ENCODE measurements at places on chromosomes 16 and 17.

DNA sequence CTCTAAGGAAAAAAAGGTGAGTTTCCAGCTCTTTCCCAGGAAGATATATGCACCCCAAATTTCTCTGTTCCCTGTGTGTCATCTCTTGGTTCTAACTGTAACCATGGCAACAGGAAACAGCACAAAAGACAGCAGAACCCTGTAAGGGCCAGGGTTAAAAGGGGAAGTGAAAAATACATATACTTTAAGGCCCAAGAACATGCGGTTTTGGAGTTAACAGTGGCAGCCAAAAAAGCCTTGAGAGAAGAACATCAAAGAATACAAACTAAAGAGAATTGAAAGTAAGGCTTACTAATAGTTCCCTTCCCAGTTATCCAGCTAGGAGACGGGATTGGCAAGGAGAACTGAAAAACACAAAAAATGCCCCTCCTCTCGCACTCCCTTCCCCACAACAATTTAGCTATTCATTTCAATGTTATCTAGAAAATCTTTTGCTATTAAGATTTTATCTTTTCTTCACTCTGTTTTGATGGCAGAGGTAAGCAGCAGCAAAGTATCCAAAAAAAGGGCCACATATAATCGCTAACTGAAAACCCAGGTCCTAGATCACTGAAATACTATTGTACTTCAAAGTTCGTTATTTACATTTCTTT lies 1.5 kb downstream of the SPOP start:
- DNase-seq: peak; percentile 68

- no peak for DNase-seq
These were observed 409.9 kb upstream of the ZFHX3 start for GRCh38 chr16:73457851-73458250.

DNA sequence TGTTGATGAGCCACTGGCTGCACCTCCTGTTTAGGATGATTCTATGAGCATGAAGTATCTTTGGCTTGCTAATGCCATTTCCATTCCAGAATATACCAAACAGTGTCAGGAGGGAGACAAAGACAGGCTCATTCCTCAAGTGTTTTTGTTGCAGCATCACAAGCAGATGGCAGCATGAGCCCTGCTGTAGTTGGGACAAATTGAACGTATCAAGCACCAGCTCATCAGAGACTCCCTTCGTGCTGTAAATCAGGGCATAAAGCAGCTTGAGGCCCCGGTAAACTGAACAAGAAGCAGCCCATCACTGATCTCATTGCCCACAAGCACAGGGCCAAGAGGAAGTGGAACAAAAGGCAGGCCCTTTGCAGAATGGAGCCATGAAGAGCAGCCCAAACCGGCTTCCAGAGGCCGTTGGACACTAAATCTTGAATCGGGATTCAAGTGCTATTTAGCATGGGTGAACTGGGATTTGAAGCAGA lies 45.9 kb upstream of the HS3ST3A1 start:
- DNase-seq: peak; percentile 19

DNA sequence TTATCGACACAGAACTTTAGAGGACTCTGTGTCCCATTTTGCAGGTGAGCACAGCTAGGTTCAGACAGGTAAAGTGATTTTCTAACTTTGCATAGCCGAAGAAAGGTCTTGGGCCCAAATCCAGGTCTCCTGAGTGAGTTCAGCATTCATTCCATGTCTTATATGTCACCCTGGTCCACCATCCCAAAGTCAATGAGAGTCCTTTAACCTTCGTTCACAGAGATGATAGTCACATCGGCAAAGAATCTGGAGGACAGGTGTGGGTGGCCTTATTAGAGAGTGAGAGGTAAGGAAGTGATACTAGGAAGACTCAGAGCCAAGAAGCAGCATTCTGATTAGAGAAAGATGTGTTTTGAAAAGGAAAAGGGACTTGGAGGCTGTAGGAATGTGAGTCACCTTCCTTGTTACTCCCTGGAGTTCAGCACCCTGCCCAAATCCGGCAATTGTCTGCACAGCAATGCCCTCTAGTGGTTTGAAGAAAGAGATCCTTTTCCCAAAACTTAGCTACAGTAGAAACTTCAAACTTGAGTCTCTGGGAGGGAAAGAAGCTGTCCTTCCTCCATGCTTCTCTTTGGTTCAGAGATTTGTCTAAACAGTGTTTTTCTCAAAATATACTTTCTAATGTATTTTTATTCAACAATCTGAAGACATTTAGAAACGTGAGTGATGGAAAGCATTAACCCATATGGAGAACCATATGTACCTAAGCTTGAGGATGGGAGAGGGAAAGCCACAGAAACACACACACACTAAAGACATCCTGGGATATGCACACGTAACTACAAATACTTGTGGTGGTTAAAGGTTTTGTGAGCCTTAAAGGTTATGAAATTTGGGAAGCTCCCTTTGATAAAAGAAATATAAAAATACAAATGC lies 96.4 kb upstream of the SHISA6 start:
- DNase-seq: peak; percentile 45

GRCh38 chr16:63655846-63656245 lies 1466.0 kb downstream of the CDH11 start:
- DNase-seq: no peak

- no peak for DNase-seq
These were observed 215.4 kb upstream of the AXIN2 start for GRCh38 chr17:65776890-65777289.

GRCh38 chr17:82859431-82860403 lies 19.9 kb upstream of the ZNF750 start:
- no peak for DNase-seq

DNA sequence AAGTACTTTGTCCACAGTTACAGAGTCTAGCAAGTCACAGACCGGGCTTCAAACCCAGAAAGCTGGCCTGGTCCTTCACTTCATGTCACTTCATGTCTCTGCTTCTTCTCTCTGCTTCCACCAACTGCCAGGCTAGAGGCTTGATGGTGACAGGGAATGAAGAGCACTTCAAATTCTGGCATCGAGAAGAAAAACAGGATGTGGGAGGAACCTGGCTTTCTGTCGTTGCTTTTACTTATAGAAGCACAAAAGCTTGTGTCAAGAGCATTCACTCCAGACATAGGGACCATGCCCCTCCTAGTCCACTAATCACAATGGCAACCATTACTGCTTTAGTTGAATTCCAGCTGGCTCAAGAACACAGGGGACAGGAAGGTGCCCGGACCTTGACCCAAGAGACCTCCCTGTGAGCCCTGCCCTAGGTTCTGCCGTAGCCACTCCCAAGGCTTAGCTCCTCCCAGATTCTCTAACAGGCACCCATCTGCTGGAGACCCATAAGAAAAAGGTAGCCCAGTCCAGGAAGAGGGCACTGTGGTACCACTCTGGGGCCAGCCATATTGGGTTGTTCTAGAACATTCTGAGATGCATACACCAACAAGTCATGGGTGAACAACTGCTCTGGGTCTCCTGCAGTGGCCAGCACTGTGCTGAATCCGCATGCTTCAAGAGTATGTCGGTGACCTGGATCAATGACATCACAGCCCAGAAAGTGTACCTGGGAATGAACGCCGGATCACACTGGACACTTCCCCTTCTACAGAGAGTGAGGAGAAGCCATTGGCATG lies 181.8 kb downstream of the C16orf95 start:
- no peak for DNase-seq

- DNase-seq: no peak
These were observed 7.1 kb downstream of the ACE start for GRCh38 chr17:63483655-63484575.

DNA sequence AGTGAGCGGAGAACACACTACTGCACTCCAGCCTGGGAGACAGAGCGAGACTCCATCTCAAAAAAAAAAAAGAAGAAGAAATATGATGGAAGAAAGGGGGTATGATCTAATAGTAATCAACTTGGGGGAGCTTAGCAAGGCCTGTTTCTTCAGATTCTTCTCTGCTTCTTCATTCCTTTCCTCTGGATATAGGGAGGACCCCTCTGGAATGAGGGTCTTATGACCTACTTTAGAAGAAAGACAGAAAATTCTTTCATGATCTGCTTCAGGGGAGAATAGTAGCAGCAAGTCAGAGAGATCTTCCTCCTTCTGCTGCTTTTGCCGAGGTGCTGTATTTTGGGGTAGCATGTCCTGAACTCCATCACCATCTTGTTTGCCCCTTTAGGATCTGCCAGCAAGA lies 44.9 kb upstream of the ETV4 start:
- no peak for DNase-seq

- no peak for DNase-seq
These were observed at the start of gene RSKR for GRCh38 chr17:28613931-28614381. RSKR (minus strand) TSS chr17:28614185; CDS start chr17:28614161, 24 bp downstream.

DNA sequence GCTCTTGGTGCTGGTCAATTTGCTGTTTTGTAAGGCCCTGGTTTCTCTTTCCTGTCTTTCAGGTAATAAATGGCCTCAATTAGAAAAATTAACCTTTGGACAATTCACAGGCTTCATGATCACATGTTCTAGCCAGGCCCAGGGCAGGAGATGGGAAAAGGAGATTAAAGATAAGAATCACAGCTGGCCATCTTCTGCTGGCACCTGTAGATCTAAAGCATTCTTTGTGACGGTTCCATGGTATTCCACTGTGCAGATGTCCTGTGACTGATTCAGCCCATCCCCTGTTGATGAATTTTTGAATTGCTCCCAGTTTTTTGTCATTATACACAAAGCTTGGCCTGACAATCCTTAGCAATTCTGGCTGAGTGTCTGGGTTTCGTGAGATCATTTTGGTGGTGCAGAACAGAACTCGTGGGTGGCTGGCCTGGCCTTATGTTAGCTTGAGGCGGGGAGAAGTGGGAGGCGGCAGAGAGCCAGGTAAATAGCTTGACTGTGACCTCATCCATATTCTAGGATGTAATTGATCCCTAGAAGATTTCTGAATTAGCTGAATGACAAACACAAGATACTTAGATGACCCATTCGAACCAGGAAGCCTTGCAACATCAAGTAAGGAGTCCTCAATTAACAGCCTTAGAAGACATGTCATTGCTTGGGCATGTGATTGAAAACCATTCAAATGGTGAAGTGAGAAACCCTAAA lies 14.1 kb downstream of the TMC5 start:
- no peak for DNase-seq

- DNase-seq: no peak
These were observed 39.9 kb downstream of the SNX29 start for GRCh38 chr16:12016291-12016947.

DNA sequence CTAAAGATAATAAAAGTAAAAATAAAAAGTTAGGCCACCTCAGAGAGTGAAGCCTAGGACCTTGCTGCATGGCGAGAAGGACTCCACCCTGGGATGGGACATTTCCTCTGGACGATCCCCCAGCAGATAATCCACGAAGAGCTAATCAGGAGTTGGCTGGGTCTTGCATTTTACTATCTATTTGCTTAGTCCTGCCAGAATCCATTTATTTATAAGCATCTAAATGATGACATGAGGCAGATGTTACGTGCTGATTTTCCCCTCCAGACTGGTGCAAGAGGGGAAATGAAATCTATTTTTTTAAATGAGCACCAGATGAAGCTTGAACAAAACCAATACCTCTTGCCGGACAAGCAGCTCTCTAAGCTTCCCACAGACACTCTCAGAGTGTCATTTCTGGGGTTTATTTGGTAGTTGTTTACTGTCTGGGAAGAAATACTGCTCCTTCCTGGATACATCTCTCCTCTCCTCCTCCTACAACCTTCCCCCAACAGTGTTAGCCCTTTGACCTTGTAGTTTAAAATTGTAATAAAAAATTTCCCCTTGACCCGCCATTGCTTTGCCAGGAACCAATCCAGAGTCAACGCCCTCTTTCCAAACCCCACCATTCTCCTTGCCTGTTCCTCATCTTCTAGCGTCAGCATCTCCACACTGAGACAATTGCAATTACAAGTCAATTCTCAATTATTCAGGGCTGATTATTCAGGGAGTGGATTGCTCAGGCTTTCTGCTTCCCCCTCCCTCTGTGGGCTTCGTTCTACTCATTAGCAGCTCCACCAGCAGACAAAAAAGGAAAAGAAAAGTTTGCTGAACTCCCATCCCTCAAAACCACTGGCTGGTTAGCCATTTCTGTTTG lies 63.0 kb downstream of the GSG1L start:
- no peak for DNase-seq

GRCh38 chr17:32732900-32733299 lies 144.0 kb downstream of the MYO1D start:
- DNase-seq: no peak

DNA sequence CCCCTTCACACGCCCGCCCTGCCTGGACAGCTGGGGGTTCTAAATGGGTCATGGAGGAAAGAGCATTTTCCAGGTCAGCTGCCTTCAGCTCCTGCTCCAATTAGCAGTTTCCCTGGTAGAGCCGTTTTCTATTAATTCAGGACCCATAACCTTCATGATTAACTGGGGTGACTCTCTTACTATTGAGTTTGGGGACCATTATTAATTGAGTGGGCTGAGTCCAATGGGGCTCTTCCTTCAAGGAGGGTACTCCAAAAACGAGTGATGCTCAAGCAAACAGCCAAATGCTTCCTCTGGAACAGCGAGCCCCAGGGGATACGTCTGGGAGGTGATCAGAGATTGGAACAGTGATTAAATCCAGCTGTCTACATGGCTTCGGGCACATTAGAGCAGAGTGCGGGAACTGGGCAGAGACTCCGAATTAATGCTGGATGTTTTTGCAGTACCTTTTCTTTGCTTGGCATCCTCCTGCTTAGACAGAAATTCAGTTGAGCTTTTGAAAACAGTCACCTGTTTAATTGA lies 68.1 kb upstream of the CACNG3 start:
- no peak for DNase-seq

Data from globus pallidus (tissue), 1 donor.